H1 (cell line): ENCODE measurements at places on chromosomes 4 and X. TPM values are rescaled to one million over a fixed set of nuclear protein-coding genes. Genes with fewer than 3 reads are reported as not detected.

PAGE2 gene
- not detected in 2 replicates for total RNA-seq

KCNE5 gene
- total RNA-seq = 3.1 and 3.6 TPM in 2 replicates

SMS gene
- total RNA-seq = 247 and 256 TPM in 2 replicates

TACR3 gene
- 2.3 and 3.0 TPM in 2 replicates for total RNA-seq

PDE5A gene
- 29.5 and 32.4 TPM in 2 replicates for total RNA-seq

DCX gene
- 2.4 and 3.3 TPM in 2 replicates for total RNA-seq

LRP2BP gene
- 0.30 and 0.40 TPM in 2 replicates for total RNA-seq

GPAT3 gene
- total RNA-seq = 1.8 and 2.0 TPM in 2 replicates

MAGEA2B gene
- total RNA-seq = 0.29 TPM in 1 of 2 replicates, not detected in the other

GRCh38 chr4:47519239-47519883 lies 34.3 kb downstream of the ATP10D start:
- DNase-seq = no peak

DNA sequence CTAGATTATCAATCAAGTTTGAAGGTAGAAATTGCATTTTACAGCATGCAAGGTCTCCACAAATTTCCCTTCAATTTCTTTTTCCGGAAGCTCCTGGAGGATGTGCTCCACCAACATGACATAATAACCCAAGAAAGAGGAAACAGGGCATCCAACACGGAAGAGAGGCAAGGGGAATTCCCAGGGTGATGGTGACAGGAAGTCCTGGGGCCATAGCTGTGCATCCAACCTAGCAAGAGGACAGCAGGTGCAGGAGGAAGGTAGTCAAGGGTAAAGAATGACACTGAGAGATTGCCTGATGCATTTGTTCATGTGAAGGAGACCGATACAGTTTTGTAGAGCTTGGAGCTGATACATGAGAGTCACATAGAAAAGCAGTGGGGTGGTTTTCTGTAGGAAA lies 115.7 kb upstream of the LSM6 start:
- DNase-seq = no peak

- DNase-seq = no peak
Observed at GRCh38 chrX:72430405-72430968, 124.8 kb upstream of the CITED1 start.

DNA sequence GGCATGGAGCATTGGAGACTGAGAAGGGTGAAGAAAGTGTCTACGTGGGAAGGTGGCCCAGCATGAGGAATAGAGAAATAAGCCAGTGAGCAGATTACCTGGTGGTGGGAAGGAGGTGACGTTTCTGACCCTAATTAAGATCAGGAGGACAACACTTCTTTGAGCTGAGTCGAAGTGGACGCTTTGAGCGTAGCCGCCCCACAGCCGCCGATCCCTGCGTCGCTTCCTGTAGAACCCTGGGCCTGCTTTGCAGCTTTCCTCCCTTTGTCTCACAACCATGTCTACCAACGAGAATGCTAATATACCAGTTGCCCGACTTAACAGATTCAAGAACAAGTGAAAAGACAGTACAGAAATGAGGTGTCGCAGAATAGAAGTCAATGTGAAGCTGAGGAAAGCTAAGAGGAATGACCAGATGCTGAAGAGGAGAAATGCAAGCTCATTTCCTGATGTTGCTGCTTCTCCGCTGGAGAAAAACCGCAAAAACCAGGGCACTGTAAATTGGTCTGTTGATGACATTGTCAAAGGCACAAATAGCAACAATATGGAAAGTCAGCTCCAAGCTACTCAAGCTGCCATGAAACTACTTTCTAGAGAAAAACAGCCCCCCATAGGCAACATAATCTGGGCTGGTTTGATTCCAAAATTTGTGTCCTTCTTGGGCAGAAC lies 6.4 kb upstream of the ANTXR2 start:
- no peak for DNase-seq

DNA sequence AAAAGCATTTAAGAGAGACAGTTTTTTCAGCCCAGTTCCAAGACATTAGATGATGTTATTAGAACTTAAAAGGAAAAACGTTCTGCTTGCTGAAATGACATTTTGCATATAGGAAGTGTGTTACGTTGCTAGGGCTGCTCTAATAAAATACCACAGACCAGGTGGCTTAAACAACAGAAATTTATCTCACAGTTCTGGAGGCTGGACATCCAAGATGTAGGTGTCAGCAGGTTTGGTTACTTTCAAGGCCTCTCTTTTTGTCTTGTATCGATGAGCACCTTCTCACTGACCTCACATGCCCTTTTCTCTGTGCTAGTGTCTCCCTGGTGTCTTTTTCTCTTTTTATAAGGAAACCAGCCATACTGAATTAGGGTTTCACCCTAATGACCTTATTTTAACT lies 204.7 kb downstream of the PACRGL start:
- DNase-seq = no peak

GRCh38 chr4:94262163-94263016 lies 54.7 kb downstream of the SMARCAD1 start:
- no peak for DNase-seq

GRCh38 chrX:11381464-11381863 lies 88.3 kb downstream of the AMELX start:
- DNase-seq = no peak

DNA sequence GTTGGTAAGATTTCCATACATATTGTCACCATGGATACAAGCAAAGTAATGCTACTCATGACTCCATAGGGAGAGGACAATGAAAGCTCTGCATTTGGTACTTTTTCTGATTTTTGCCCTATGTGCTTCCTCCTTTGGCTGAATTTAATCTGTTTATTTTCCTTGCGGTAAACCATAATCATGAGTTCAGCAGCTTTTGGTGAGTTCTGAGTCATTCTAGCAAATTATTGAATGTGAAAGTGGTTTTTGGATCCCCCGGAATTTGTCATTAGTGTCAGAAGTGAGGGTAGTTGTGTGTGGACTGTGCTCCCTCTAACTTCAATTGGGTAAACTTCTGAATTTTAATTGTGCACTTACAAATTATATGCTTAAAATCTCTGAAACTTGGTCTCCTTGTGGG lies 170.3 kb downstream of the MOSPD2 start:
- no peak for DNase-seq

- no peak for DNase-seq
Observed at GRCh38 chrX:123036401-123036800, 147.7 kb upstream of the GRIA3 start.

DNA sequence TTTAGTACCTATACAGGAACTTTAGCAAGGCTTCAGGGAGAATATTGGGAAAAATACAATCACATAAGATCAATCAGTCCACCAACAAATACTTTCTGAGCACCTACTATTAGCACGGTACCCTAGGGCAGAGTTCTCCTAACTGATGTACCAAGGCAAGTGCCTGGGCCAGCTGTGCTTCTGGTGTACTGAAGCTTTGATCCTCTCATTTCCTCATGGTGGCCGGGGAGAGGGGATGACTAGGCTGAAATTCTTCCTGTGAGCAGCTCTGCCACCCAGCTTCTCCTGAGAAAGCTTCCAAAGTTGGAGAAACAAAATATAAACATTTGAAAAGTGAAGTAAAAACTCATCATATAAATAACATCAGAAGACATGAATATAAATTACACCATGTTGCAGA lies 49.3 kb upstream of the ATOH1 start:
- DNase-seq = no peak

DNA sequence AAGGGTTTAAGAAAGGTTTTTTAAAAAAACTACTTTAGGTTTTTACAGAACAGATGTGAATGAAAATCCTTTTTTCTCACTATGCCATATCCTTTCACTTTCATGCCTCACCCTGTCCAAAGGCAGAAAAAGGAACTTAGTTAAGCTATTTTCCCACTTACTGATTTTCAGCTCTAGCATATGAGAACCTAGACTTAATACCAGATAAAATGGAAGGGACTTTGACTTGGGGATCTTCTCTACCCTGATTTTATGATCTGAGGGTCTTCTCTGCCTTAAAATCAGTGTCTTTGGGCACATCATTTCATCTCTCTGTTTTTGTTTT lies 42.4 kb downstream of the FNIP2 start:
- no peak for DNase-seq

DNA sequence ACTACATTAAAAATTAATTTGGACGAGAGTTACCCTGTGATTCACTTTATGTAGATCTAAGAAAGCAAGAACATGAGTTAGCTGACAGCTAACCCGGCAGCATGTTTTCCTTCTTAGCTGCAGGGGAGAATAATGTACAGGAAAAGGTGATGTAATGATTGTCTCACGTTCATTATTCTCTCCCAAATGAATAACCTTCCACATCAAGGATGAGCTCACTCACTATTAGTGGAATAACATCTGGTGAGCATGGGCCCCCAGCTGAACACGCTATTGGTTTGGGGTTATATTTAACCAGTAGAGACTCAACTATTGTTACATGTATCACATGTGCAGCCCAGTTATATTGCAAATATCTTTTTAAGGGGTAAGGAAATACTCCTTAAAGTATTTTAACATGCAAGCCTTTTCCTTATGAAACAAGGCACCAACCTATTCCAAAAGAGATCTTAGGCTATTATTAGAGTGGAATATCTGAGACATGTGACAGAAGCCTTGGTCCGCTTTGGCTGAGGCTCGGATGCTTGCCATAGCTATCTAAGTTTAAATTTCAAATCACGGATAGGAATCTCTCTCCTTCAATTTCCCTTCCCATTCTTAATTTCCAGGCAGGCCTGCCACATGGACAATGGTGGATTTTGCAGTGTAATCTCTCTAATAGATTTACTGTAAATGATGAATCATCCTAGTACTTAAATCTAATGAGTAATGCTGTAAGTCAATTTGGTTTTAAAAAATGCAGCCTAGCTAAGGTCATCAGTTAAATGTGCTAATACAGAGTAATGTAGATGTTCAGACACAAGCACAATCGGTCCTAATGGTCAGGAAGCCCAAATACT lies 99.0 kb upstream of the OTUD4 start:
- no peak for DNase-seq

GRCh38 chr4:45741897-45742296 lies 382.0 kb downstream of the GABRG1 start:
- DNase-seq = no peak

GRCh38 chr4:125594056-125594602 lies 279.4 kb downstream of the FAT4 start:
- DNase-seq = no peak

- no peak for DNase-seq
Observed at GRCh38 chr4:76420188-76420761, 666 bp downstream of the CCDC158 start.

- DNase-seq = no peak
Observed at GRCh38 chrX:135893294-135893817, at the start of the genes CT45A10 and SAGE1. Gene CT45A10 (minus strand): TSS chrX:135893444. CDS start chrX:135885344, 8,100 bp downstream. Gene SAGE1 (plus strand): TSS chrX:135893716. CDS start chrX:135896243, 2,527 bp downstream.

DNA sequence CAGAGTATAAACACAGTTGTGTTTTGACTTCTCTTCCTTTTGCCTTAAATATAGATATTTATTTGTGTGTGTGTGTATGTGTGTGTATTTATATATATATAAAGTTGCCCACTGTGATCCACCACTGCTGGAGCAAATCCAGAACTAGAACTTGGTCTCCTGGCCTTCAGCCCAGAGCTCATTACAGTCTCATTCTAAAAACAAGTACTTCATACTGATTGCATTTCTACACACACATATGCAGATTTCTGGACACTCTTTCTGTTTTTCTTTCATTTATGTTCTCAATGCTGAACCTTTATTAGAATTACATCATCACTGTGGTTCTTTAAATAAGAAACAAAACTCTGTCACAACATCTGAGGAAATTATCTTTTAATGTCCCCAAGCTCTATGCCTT lies 381 bp downstream of the TXK start:
- no peak for DNase-seq

DNA sequence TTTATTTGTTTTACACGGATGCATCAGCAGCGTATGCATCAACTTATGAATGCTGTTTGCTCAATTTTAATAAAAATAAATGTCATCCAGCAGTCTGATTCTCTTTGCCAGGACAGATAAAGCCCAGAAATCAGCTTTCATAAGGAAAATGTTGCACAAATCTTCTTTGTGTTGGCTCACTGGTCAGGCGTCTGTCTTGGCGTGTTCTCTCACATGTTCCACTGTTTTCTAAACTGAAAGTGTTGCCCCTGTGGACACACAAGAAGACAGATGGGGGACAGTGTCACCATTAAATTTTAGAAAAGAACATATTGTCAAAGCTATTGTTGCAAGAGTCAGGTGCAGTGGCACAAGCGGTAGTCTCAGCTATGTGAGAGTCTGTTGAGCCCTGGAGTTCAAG lies 316.2 kb downstream of the CENPC start:
- DNase-seq = no peak

DNA sequence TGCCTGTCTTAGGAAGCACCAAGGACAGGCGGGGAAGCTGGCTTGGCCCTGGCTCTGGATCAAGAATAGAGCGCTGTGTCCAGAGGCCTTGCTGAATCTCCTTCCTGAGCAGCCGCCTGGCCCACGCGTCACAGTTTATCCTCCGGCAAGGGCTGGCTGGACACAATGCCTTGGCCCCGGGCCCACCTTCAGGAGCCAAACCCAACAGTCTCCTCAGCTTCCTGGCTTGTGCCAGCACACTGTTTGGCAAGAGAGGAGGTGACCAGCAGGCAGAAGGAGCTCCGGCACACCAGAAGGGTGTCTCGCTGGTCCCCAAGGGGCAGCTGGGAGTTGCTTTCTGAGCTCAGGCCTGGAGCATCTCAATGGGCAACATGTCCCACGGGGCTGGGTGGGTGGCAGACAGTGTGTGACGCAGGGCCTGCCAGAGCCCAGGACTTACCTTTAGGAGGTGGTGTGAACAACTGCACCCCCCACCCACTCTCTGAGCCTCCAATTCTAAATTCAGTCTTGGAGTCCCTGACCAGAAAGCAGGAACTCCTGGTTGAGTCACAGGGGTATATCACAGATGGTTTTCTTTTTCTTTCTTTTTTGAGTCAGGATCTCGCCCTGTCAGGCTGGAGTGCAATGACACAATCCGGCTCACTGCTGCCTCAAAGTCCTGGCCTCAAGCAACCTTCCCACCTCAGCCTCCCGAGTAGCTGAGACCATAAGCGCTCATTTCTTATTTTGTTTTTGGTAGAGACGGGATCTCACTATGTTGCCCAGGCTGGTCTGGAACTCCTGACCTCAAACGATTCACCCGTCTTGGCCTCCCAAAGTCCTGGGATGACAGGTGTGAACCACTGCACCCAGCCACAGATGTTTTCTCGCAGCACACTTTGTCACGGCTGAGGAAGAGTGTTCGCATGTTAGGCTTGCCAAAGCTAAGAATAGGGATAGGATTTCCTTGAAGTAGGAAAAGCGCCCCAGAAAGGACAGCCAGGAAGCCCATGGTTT lies 361.2 kb downstream of the BCOR start:
- no peak for DNase-seq

- DNase-seq = no peak
Observed at GRCh38 chr4:76723924-76724323, 174.0 kb downstream of the SOWAHB start.

DNA sequence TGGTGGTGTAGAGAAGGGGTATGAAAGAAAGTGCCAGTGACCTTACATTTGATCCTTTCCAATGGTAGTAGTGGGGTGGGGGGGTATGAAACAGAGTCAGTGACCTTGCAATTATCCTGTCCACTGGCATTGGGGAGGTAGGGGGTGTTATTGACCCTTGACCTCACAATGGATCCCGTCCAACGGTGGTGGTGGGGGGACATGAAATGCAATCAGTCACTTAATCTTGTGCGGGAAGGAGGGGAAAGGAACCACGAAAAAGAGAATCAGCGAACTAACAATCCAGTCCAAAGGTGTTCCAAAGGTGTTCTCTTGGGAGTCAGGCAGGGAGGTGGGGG lies 619 bp upstream of the PDK3 start:
- DNase-seq = no peak
